ENCODE measurements at places on chromosomes 7 and 10.

- no peak for DNase-seq
These were observed 580 bp downstream of the ZNF775 start for GRCh38 chr7:150379441-150380379.

GRCh38 chr10:32256613-32257437 lies 90.1 kb downstream of the EPC1 start:
- peak; percentile 50 for DNase-seq

- no peak for DNase-seq
These were observed 464.7 kb upstream of the IGFBP3 start for GRCh38 chr7:46385662-46386309.

GRCh38 chr7:139798221-139798620 lies 20.4 kb upstream of the HIPK2 start:
- DNase-seq, result no peak

- no peak for DNase-seq
These were observed 592.7 kb downstream of the PARD3 start for GRCh38 chr10:34222359-34222758.

DNA sequence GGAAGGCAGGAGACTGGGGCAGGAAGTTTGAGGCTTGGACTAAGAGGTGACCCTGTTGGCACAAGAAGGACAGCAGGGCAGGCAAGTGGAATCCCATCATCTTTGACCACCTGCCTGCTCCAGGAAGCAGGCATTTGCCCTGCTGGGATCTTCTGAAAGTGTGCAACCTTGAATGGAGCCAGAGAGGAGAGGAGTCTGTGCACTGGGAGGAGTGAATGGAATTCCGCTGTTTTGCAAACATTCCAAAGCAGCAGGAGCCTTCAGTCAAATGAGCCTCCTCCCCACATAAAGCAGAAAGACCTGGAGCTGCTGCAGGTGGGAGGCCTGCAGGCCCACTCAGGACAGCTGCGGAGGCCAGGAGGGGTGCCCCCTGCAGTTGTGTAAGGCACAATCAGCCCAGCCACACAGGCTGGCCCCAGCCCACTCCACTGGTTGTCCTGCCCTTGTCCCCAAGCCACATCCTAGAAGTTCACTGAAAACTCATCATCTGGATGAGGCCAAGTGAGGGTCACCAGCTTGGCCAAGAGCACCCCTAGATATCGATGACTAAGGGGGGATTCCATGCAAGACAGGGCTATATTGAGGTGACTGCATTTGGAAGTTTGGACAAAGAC lies 249.5 kb downstream of the RPS24 start:
- DNase-seq, result no peak

DNA sequence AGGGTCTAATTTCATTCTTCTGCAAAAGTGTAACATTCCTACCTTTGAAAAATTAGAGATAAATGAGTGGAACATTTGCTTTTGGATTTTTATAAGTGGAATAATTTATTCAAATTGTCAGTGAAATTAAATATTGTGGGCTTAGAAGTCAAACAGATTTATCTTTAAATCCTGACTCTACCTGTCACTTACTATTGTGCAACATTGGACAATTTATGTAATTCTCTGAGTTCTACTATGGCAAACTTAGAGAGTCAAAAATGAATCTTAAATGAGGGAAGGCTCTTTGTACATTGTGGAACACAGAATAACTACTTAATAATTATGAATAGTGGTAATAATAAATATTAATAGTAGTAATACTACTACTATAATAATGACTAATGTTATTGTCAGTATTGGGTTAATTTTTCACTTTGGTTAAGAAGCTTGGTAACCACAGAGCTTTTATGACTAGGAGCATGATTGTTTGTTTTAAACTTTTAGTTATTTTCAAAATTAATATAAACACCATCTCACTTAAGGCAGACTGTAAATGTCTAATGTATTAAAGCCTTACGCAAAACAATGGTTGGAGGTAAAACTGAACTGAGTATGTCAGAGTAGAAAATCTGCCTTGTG lies 70.0 kb downstream of the PRKG1 start:
- no peak for DNase-seq

DNA sequence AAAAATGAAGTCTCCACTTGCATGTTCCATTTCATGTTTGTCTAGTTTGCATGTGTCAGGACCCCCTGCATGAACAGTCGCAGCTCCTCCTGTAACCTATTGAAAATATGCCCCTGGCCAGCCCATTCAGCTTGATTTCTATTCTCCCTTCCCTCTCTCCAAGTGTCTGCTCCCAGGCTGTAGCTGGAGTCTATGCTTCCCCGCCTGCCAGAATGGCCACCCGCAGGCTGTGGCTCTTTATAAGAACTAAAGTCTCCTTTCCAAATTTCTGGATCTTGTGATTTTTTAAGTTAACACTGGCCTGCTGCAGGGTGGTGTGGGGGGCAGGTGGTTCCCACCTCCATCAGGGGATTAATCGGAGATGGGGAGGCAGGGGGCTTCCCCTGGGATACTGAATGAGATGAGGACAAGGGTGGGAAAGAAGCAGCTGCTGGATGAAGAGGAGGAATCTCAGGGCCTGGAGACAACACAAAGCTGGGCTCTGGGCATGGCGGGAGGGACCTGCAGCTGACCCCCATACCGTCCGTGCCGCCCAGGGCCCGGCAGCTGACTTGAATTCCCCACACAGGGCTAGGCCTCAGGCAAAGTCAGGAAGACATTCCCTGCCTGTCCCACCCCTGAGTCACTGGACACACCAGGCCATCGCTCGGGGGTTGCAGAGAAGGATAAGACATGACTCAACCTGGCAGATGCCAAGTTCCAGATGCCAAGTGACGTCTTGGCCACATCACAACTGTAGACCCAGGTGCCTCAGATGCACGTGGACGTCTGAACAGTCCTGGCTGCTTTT lies 399.5 kb upstream of the FOXK1 start:
- DNase-seq, result no peak

GRCh38 chr10:16521311-16522016 lies at the start of gene C1QL3:
TSS of gene C1QL3 (minus strand) at chr10:16521879. CDS start at chr10:16521065, 814 bp downstream.
- no peak for DNase-seq

DNA sequence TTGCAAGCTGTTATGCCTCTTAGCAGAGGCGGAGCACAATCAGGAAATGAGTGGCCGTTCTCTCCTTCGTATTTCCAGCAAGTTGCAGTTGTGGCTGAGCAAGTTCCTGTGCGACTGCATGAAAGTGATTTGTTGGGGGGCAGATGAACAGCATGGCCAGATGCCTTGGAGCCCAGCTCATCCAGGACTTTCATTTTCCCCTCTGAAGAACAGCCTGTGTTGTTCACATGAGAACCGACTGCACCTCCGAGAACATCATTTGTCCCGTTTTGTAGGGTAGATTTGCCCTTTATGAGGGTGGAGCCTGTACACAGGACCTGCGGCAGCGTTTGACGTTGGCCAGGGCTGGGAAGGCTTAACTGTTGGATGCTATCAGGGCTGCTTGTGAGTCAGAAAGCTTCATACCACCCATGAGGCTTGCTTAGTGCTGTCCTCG lies 4.4 kb downstream of the BAG3 start:
- DNase-seq, result no peak

- no peak for DNase-seq
These were observed 69.7 kb upstream of the MGMT start for GRCh38 chr10:129397198-129397974.

GRCh38 chr10:33653584-33654367 lies 319.3 kb upstream of the NRP1 start:
- DNase-seq, result no peak

- no peak for DNase-seq
These were observed 2.6 kb upstream of the RPA3 start for GRCh38 chr7:7720750-7721621.

DNA sequence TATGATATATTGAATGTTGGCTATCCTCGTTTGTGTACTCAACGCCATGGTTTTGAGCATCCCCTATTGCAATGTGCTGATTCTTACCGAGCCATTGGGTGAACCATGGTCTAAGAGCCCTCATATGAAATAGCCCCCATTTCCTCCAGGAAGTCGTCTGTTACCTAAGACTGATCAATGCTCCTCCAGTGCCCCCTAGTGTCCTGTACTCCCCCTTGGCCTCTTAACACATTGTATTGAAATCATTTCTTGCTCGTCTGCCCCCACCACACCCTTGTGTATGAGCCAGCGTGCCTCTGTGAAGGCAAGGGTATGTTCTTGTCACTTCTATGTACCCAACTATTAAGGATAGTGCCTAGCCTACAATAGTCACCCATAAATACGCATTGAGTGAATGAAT lies 11.2 kb upstream of the SLC35B4 start:
- DNase-seq, result peak; percentile 19

DNA sequence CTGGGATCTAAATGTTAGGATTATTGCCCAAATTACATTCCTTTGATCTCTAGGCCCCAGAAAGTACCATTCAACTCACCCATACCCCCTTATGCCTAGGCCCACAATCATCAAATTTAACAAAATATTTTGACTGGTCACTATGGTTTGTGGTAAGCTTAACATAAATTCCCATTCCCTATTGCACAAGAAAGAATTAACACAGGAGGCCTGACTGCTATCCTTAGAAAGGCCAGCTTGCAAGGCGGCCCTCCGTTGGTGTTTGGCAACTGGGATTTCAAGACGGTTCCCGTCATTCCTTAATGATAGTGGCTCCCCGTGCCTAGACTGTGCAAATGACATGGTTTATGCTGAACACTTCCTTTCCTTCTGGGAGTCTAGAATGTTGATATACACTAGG lies 29.6 kb downstream of the ARHGAP21 start:
- DNase-seq, result no peak
